Kidney glomerular epithelial cell (primary cell): ENCODE measurements at places on chromosomes 4 and X.

- peak; percentile 56 for DNase-seq
These were observed 92.3 kb downstream of the SPRY1 start for GRCh38 chr4:123488916-123489315.

GRCh38 chrX:84865113-84865512, 138.6 kb upstream of the APOOL start:
- DNase-seq, result no peak

DNA sequence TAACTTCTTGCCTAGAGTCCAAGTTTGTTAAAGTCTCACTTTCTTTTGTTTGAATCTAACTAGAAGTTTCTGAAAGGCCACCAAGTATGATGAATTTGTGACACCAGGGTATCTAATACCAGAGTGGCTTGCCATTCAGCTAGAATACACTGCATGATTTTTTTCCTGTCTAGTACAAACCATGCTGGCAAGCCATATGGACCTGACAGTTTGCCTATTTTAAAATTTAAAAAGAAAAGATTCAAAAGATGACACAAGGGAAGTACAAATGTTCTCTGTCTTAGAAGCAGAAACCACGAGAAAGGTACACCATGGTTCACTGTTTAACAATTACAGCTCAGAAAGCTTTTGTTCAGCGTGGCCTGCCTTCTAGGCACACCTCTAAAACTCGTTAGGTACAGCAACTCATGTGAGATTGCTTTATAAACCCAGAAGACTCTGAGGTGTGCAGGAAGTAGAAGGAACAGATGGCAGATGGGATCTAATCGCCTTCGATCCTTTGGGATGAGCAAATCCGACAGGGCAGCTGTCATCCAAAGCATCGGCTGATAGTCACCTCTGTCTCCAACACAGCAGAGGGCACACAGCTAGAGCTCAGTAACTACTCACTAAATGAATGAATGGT, 35.4 kb upstream of the CENPU start:
- no peak for DNase-seq

GRCh38 chrX:24561121-24561520, 86.0 kb downstream of the PCYT1B start:
- DNase-seq, result no peak

- no peak for DNase-seq
These were observed 19.7 kb downstream of the ZFP42 start for GRCh38 chr4:188015025-188015940.

- no peak for DNase-seq
These were observed 76.7 kb downstream of the MANBA start for GRCh38 chr4:102683881-102684609.

DNA sequence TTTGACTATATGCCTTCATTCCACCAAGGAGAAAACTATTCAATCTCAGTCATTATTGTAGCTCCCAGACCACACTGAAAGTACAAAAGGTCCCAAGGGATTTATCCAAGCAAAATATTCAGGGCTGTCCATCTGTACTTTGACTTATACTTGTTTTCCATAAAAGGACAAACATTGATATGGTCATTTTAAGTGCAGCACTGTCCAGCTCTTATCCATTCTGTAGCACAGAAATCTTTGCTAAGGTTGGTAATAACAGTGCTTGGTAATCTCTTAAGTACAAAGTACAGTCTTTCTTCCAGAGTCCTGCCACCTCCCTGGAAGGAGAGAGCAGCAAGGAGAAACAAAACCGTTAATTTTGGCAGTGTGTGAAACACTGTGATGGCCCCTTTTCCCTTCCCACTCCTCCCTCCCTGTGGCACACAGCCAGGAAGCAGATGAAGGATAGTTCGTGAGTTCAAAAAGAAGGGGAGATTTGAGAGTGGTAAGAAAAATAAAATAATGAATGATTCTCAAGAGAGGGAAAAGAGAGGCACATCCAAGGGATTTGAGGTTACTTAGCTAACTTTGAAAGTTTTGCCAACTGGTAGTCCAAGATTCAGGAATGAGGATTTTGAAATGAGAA, 6.8 kb upstream of the CXCL2 start:
- DNase-seq, result no peak

GRCh38 chr4:18056030-18056429, 34.5 kb upstream of the LCORL start:
- DNase-seq, result no peak

GRCh38 chr4:108763226-108763593, 357 bp upstream of the ETNPPL start:
- no peak for DNase-seq

- DNase-seq, result peak; percentile 22
These were observed 28.4 kb downstream of the ZNF185 start for GRCh38 chrX:152926279-152926678.

DNA sequence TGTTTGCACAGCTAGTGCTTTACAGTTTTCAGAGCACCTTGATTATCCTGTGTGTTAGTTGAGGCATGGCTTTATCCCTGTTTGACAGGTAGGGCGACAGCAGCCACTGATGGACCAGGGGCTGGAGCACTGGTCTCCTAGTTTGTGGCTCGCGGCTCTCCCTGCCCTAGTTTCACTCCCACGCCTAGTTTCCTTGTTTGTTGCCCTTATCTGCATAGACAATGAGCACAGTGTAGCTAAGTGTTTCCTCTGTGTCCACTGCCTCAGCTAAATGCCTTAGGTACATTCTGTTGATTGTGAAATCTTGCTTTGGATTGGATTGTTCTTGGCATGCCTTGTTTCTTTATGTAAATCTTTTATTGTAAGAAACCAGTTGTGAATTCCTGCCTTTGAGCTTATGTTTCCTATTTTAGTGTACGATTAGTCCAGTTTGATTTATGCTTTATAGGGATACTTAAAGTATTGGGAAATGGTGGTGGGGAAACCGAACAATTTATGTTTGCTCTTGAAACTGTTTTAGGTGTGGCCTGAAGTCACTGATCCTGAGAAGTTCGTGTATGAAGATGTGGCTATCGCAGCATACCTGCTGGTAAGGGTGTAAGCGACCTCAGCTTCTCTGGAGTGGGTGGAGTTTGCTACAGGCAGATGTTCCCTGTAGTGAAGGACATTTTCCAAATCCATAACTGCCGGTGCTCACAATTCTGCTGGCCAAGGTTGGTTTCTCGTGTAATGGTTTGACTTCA, 11.0 kb downstream of the TRMT44 start:
- no peak for DNase-seq

- no peak for DNase-seq
These were observed 543.3 kb downstream of the GRID2 start for GRCh38 chr4:92847026-92847425.

- no peak for DNase-seq
These were observed 240.0 kb downstream of the BCOR start for GRCh38 chrX:39857780-39858179.

DNA sequence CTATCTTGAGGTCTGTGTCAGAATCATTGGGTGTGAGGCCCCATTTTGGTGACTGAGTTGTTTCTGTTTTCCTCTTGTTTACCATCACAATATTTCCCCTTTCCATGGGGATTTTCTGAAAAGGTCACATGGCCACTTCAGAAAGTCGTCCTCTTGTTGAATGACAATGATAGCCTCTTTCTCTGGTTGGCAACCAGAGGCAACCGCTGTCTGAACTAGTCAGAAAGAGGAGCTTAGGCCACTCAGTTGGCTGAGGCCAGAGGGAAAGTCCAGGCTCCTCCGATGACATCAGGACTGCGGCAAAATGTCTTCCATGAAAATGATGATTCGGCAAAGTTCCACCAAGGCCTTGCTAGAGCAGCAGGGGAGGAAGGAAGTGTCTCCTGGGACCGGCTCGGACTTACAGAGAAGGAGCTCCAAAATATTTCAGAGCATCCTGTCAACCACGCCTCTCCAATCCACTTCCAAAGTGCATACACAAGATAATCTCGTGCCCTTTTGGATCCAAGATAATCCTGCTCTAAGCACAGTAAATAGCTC, 19.1 kb upstream of the RBM47 start:
- DNase-seq, result no peak

GRCh38 chrX:81259020-81259713, 57.3 kb downstream of the SH3BGRL start:
- no peak for DNase-seq

DNA sequence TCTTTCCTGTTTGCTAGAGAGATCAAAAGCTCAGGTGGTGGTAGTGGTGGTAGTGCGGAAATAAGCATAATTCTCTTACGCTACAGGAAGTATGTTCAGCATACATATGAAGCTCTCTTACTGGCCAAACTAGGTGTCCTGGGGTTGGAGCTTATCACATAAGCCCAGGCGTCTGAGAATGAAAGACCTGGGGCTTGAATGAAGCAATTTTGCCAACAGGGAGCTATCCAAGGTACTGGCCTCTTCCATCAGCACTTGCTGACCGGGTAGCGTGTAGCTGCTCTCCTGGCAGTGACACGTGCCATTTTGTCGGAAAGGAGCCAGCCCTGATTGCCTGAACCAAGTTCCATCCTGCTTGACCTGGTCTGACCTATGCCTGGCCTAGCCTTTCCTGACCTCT, 65.9 kb upstream of the HPF1 start:
- peak; percentile 66 for DNase-seq

GRCh38 chrX:30653415-30654131, at the start of gene GK:
TSS of gene GK (plus strand) at chrX:30653423. CDS start at chrX:30653538, 115 bp downstream.
- no peak for DNase-seq

GRCh38 chr4:26873391-26874026, 12.9 kb downstream of the STIM2 start:
- DNase-seq, result no peak

GRCh38 chrX:78199851-78200250, 60.4 kb upstream of the TAF9B start:
- no peak for DNase-seq

- DNase-seq, result no peak
These were observed 19.4 kb upstream of the STPG2 start for GRCh38 chr4:98162696-98163095.

DNA sequence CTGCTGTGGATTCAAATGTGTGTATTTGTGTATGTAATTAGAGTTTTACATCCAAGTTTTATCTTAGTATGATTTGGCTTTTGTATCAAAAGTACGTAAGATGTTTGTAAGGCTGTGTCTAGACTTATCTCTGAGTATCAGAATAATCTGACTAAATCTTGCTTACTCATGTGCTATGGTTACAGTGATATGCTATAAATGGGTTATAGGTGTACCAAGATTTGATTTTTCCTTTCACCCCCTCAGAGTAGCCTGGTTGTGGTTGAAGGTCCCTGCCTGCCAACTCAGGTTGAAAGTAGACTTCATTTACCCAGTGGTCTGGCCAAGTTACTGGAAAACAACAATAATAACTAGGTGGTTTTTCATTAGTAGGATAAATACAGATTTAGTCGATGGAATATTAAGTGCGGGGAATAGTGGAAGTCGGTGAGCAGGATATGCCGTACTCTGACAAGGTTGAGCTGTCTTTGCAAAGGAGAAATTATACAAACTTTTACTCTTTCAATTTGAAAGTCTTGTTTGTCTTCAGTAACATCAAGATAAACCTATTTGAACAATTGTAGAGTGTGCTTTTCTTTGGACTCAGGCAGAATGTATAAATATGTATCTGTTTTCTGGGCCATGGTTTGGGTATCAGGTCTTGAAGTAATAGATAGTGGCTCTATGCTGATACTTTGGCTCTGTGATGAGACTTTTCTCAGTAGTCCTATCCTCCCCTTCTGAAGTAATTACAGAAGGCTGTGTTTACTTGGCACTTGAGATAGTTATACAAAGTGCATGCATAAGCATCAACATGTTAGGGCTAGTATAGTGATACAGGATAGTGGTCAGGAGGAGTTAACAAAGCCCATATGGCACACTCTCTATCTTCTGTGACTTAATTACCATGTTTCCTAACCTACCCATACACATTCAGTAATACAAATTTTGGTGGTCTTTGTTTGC, 23.7 kb downstream of the BMP2K start:
- DNase-seq, result no peak

GRCh38 chr4:37068580-37068979, 176.0 kb upstream of the NWD2 start:
- no peak for DNase-seq

DNA sequence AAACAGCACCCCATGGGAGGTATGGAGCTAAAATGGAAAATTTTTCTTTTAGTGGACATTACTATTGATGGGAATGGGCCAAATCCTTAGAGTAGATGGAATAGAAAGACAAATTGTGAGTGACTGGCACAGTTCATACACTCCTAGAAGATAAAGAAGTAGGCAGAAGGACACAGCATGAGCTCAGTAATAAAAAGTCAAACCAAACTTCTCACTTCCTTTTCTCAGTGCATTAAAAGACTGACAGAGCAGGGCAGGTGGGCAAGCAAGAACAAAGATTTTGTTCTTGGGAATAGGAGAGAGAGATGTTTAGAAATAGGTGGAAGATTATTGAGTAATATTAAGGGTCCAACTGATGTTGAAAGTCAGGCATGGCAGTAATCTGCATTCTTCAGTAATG, 132.5 kb downstream of the ATP10D start:
- no peak for DNase-seq

DNA sequence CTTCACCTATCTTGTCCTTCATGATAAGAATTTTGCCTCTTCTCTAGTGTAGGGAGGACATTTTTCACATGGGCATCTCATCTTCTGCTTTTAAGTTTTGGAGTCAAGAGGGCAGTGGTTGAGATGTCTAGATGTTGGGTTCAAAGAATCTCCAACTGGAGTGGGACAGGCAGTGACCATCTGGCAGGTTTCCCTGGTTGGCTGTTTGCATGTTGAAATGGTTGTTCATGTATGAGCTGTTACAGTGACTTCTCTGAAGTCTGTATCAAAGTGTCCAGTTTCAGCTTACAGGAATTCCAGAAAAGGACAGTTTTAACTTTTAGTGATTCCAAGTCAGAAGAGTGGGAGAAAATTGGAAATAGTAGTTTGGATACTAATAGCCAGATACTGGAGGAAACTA, 192.7 kb downstream of the EVC2 start:
- no peak for DNase-seq

GRCh38 chr4:117376692-117377091, 291.3 kb upstream of the TRAM1L1 start:
- no peak for DNase-seq

DNA sequence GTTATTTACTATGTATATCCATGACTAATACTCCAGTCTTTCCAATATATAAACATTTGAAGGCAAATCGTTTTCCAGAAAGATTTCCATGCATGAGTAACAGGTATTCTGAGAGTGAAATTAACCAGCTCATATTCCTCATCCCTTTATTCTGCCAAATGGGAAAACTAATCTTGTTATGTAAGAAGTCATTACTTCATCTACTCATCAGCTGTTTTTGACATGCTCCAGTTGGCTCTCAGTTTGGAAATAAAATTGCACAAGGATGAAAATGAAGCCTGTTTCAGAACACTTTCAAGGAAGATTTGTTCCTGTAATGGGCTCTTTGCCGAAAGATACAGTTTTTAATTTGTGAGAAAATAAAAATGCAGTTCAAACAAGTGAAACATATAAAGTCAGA, 121.9 kb downstream of the KCTD8 start:
- no peak for DNase-seq

DNA sequence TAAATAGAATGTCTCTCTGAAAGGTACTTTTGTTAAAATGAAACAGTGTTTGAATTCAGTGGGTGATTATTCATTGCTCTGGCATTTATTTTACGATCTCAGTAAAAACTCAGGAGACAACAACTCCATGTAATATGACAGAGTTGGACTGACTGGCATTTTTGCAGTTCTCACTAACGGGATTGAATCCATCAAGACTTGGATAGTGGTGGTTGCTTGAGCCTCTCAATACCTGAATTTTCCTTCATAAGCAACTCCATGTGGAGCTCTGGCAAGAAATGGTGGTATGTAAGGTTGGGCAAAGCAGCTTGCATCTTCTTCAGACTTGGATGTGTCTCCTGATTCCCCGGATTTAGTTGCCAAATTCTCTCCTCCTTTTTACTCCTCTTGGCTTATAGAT, 72.7 kb downstream of the FRMPD4 start:
- DNase-seq, result no peak
